Osteoblast (primary cell): ENCODE measurements at places on chromosomes 7 and 10. TPM values are rescaled to one million over a fixed set of nuclear protein-coding genes. Genes with fewer than 3 reads are reported as not detected.

SNX10 gene
- 0.72 and 1.2 TPM in 2 replicates for total RNA-seq

NEUROD6 gene
- total RNA-seq: not detected in 2 replicates

TDRD1 gene
- 0.59 and 0.72 TPM in 2 replicates for total RNA-seq

IFIT1B gene
- total RNA-seq: not detected in 2 replicates

CYP26C1 gene
- total RNA-seq: under 0.01 TPM in 2 replicates
